ENCODE measurements at places on chromosomes 2 and 18.

- DNase-seq: no peak
Measured at GRCh38 chr2:171837736-171838135, 56.3 kb downstream of the SLC25A12 start.

GRCh38 chr2:236133410-236134012 is 34.7 kb downstream of the GBX2 start:
- DNase-seq: no peak

DNA sequence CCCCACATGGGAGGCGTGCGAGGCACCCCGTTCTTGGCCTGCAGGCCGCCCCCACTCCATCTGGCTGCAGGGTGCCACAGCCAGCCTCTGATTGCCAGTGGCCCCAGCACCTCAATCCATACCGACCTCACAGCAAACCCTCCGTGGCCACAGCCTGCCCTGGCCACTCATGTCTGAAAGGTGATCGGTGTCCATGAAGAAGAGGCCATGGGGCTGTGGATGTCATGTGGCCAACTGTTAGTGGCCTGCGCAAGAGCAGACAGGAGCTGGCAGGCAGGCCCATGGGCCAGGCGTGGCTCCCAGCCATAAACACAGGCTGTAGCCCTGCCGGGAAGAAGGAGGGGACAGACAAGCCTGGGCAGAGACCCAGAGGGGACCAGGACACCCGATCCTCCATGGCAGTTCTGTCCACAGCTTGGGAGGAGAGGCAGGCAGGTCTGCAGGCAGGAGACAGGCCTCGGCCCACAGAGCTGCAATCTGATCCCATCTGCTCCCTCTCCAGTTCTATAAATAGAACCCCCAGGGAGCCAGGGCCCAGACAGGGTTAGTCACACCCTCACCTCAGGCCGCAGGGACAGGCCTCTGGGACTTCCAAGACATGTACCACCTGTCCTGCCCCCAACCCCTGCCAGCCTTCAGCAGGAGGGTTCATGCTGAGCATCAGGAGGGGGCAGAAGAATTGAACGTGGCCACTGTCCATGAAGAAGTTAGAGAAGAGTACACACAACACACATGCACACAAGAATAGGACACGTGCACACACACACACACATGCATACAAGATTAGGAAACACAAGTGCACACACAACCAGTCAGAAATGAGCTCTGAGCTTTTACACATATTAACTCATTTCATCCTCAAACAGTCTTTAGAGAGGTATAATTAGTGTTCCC is 16.9 kb downstream of the STEAP3 start:
- DNase-seq: no peak

- DNase-seq: no peak
Measured at GRCh38 chr2:129740504-129740903, 239.0 kb upstream of the RAB6C start.

DNA sequence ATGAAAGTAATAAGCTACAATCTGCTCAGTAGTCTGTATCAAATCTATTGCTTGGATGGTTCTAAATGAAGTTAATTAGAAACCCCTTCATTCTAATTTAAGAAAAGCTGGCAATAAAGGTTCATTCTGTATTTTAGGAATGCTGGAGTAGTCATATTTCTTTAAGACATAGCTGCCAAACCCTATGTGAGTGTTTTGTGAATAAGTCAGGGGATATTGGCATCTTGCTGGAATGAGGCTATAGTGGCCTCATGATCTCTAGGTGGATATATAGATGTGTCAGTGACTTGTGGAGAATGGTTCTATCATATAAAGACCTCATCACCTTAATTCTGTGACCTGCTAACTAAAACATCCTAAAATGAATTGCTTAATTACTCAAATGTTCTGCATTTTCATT is 196.3 kb downstream of the PDE1A start:
- DNase-seq: no peak
